ENCODE measurements at places on chromosomes 13 and 19.

GRCh38 chr19:6772028-6772865, at the start of gene VAV1:
TSS of gene VAV1 (plus strand) at chr19:6772708. CDS start at chr19:6772808, 100 bp downstream.
- no peak for DNase-seq

- no peak for DNase-seq
Measured at GRCh38 chr13:45331692-45332035, 9.3 kb downstream of the TPT1 start.

DNA sequence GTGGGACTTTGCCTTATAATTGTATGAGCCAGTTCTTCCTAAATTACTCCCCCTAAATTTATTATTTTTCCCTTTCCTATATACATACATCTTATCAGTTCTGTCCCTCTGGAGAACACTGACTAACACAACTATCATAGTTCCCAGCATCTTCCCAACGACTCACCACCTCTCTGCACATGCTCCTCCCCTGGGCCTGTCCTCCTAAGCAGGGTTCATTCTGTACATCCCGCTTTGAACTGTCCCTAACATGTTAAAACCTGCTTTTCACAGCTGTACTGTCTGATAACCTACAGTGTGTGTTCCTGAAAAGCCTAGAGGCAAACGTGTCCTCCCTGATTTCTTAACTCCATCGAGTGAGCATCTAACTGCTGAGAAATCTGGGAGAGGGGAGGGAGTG, 141.7 kb downstream of the EFNB2 start:
- no peak for DNase-seq

GRCh38 chr13:67664502-67664901, 434.4 kb upstream of the PCDH9 start:
- no peak for DNase-seq

DNA sequence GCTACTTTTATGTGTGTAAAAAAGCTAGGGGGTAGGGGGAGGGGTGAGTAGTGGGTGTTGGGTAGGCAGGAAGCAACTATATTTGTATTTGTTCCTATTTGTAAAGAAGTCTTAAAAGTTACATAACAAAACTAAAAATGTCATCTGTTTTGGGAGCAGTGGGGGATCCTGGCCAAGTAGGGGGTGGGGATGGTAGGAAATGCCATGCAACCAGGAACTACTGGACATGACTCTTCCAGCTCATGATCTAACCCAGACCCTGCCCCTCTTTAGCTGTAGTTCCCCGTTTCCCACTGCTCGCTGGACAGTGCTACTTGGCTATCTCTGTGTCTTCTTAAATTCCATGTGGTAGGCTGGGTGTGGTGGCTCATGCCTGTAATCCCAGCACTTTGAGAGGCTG, 3.2 kb downstream of the GTF3A start:
- no peak for DNase-seq

DNA sequence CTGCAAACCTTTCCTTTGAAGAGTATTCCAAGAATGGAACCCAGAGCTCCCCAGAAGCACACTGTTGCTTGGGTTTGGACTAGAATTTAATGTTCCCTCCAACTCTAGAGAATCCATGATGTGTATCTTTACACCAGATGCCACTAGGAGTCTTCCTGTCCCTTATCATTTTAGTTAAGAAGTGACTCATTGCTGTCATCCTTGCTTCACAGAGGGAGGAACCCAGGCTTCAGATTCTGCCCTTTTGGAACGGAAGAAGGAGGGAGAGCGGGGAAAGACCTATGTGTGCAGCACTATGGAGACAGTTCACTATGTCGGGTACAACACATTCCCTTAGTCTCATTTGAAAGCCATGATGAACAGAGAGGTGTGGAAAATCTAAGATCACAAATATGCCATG, 2.1 kb upstream of the ATP12A start:
- DNase-seq: no peak

GRCh38 chr13:80642641-80643040, 301.7 kb upstream of the SPRY2 start:
- DNase-seq: no peak

DNA sequence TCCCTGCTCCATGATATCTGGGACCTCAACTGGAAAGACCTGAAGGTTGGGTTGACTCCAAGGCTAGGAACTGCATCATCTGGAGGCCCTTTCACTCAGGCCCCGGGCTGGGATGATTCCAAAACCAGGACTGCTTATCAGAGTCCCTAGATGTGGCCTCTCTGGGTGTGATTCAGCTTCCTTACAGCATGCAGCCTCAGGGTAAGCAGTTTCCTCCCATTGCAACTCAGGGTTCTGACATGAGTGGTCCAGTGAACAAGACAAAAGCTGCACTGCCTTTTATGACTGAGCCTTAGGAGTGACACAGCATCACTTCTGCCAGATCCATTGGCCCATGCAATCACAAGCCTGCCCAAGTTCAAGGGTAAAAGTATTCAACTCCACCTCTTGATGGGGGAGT, 502.8 kb downstream of the COG6 start:
- DNase-seq: no peak

GRCh38 chr13:32116210-32116609, 84.6 kb downstream of the FRY start:
- DNase-seq: no peak

GRCh38 chr13:48410199-48410598, 2.7 kb downstream of the LPAR6 start:
- DNase-seq: no peak

GRCh38 chr13:100363874-100364273, 224.7 kb downstream of the GGACT start:
- no peak for DNase-seq

- DNase-seq: no peak
Measured at GRCh38 chr19:31960474-31960873, 384.9 kb upstream of the ZNF507 start.

DNA sequence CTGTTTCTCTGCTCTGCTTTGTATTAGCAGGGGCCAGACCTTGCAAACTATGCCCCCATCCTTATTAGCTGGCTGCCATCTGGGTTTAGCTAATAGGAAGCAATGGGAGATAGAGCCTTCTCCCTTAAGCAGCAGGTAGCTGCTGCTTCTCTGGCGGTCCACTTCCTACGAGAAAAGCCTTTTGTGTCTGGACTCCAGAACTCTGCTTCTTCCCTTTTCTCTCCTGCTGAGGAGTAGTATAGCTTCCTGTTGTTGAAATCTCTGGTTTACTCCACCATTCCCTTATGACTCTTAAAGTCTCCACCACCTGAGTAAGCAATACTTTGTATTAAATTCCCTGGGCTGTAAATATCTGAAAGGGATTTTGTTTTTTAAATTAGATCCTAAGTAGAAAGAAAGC, 147.1 kb downstream of the DNAJC15 start:
- no peak for DNase-seq

- DNase-seq: no peak
Measured at GRCh38 chr13:33918199-33918932, 100.4 kb downstream of the RFC3 start.

DNA sequence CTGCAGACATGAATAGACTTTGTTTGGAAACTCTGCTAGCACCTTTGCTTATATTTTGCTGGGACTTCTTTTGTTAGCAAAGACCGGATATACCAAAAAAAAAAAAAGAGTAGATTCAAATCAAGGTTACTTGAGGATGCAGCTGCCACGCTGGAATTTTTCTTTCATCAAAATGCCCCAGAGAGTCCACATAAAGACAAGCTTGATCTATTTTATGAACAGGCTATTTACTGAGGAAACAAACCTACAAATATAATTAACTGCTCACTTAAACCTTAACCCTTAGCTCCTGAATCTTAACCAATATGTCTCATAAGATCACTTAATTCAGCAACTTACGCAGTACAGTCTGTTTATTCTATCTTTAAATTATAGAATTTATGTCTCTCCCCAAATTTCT, 27.1 kb upstream of the DOCK9 start:
- DNase-seq: no peak

DNA sequence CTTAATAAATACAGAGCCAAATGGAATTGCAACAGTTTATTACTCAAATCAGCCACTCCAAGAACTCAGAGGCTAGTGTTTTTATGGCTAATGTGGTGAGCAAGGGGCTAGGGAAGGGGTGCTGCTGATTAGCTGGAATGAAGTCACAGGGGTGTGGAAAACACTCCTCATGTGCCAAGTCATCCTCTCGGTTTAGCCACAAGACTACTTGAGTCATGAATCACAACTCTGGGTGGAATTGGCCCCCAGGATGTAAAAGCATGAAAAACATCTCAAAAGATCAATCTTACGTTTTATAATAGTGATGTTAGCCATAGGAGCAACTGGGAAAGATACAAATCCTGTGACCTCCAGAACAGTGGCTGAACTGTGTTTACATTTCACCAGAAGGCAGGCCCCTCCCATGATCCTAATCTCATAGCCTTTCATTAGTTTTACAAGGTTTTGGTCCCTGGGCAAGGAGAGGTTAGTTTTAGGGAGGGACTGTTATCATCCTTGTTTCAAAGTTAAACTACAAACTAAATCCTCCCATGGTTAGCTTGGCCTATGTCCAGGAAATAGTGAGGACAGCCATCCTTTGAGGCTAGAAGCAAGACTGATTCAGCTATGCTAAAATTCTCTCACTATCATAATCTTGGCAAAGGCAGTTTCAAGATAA, 2020.1 kb upstream of the PCDH20 start:
- DNase-seq: no peak

GRCh38 chr13:52374873-52375411, 31.0 kb downstream of the THSD1 start:
- no peak for DNase-seq

GRCh38 chr19:52690369-52691214, 44.3 kb downstream of the ZNF611 start:
- DNase-seq: peak; percentile 72

- DNase-seq: no peak
Measured at GRCh38 chr13:101346942-101347728, 69.2 kb downstream of the NALCN start.

- no peak for DNase-seq
Measured at GRCh38 chr13:48646791-48647190, 6.9 kb upstream of the CYSLTR2 start.

- DNase-seq: no peak
Measured at GRCh38 chr13:91169321-91170050, 178.0 kb upstream of the MIR17HG start.

DNA sequence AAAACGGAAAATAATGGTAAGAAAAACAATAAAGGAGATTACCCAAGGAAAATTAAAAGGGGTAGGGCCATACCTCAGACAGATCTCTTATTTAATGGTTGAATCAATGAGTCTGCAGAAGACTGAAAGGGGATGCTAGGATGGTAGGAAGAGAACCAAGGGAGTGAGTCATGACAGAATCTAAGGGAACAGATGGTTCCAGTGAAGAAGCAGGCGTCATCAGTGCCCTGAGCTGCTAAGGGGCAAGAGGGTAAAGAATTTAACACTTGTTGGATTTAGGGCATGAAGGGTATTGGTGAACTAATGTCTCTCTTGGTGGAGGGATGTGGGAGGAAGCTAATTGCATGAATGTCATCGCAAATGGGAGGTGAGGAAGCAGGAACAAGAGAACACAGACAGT, 329.2 kb upstream of the TSHZ3 start:
- no peak for DNase-seq

DNA sequence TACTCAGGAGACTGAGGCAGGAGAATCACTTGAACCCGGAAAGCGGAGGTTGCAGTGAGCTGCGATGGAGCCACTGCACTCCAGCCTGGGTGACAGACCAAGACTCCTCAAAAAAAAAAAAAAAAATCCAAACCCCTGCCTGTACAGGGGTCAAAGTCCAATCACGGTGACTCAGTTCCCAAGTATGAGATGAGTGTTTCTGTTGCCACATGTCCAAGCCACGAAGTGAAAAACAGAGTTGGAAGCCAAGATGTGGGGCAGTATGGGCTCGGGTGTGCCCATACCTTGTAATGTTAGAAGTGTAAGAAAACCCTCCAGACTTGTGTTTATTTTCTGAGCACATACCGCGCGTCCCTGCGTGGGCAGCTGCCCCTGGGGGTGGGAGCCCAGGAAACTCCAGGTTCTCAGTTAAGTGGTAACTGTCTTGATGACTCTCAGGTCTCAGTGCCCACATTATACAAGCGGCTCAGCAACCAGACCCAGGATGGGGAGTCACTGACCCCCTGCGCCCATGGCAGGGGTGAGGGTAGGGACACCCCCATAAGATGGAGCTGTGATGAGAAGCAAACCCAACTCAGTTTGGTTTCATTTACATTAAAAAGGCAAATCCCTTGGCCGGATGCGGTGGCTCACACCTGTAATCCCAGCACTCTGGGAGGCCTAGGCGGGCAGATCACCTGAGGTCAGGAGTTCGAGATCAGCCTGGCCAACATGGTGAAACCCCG, 1.2 kb upstream of the GPX4 start:
- no peak for DNase-seq

DNA sequence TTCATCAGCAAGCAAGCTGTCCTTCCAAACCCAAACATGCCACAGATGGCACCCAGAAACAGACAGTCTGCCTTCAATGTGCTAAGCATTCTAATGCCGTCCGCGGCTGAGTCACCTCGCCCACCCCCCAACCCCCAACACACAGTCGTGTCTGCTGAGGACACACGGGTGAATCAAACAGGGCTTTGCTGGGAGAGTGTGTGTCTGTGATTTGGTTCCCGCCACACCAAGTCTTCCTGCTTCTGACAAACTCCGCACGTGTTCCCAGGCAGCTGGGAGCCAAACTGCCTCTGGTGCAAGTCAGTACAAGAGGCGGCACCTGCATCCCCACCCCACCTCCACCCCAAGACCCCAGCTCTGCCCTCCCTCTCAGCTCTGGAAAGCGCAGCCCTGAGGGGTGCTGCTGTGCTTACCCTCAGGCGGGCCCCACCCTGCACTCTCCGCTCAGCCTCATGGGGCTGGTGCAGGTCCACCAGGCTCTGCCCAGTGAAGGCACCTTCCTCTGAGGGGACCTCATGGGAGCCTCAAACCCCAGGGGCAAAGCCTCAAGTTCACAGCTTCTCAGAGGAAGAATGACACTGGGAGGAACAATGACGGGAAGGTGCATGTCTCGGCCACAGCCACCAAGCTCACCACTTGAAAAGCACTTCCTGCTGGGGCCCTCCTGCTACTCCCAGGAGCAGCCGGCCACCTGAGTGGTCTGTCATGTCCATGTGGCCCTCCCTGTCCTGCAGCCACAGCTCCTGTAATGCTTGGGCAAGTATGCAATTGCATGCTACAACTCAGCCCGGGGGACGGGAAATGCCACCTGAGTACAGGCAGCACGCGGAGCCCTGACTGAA, 15.0 kb upstream of the SLC35E1 start:
- no peak for DNase-seq

DNA sequence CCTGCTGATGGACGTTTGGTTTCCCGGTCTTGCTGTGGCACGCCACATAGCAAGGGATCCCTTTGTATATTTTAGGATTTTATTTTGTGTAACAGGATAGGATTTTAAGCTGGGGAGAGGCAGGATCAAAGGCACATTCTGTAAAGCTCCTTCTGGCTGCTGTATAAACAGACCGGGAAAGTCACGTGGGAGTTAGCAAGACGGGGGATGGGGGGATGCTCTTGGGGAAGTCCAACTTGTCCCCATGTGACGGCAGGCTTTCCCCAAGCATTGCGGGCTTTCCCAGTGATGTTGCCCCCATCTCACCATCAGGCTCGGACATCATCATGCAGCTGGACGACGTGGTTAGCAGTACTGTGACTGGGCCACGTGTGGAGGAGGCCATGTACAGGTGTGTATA, 5.8 kb downstream of the QTRT1 start:
- DNase-seq: no peak

GRCh38 chr13:24271231-24271600, 38.2 kb upstream of the C1QTNF9 start:
- no peak for DNase-seq

- no peak for DNase-seq
Measured at GRCh38 chr13:113607889-113608635, 23.5 kb downstream of the TFDP1 start.
